ENCODE measurements at places on chromosomes 1 and 21.

DNA sequence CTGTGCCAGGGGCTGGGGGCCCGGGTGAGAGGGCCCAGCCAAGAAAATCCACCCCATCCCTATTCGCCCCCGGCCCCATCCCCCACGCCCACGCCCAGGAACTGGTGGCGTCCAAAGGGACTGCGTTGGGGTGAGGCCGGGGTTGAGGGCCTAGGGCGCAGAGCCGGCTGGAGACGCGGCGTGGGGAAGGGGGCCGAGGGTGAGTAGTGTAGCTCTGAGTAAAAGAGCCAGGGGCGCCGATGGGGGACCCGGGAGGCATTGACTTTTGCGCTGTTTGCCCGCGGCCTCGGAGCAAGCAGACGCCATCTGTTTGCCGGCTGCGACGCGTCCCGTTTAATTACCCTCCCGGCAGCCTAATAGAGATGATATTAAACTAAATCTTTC, 3.5 kb upstream of the DMRTA2 start:
- no peak for DNase-seq

DNA sequence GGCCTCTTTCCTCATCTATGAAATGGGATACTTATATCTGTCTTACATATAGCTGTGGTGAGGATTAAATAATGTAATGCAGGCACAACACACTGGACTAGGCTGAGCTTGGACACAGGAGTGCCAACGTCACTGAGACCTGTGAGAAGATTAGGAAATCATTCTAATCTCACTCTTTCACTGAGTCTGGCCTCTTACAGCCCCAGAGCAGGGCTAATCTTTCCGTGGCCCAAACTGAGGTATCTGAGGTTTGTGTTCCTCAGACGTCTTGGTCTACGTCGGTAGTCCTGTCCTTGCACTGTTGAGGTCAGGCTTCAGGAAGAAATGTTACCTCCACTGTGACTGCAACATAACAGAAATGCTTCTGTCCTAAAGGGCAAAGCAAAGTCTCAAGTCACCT, 22.6 kb upstream of the A3GALT2 start:
- DNase-seq, result no peak

GRCh38 chr1:168970926-168971659, 135.4 kb upstream of the ATP1B1 start:
- DNase-seq, result no peak

- no peak for DNase-seq
Observed at GRCh38 chr1:72218141-72218739, 64.1 kb downstream of the NEGR1 start.

DNA sequence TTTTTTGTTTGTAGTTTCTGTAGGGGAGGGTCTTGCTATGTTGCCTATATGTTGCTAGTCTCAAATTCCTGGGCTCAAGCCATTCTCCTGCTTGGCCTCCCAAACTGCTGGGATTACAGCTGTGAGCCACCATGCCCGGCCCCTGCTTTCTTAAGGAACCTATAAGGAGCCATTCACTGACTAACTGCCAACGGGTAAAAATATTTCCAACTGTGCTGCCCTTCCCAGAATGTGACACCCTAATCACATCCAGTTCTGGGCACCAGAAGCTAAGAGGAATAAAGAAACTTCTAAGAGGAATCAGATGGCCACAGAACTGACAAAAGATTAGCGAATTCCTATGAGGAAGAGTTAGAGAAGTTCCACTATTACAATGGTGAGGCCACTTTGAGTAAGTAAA, 6.4 kb downstream of the SYPL2 start:
- no peak for DNase-seq

DNA sequence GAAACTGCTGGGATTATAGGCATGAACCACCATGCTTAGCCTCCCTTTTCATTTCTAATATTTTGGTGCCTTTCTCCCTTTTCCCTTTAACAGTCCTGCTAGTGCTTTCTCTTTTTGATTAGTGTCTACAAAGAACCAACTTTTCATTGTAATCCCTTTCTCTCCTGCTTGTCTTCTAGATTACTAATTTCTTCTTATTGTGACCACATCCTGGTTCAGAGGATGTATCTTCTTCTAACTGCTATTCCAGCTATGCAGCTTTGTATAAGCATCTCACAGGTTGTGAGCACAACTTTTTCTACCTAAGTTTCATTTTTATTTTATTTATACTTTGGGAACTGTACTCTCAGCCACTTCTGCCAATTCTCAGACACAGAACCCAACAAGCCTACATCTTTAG, 14.7 kb downstream of the ZNF648 start:
- no peak for DNase-seq

GRCh38 chr1:210516697-210517459, 188.2 kb downstream of the HHAT start:
- no peak for DNase-seq

- no peak for DNase-seq
Observed at GRCh38 chr1:201172999-201173610, 17.5 kb upstream of the IGFN1 start.
